ENCODE measurements at places on chromosomes 13 and 19.

GRCh38 chr13:75641026-75641425, 4.9 kb downstream of the LMO7 start:
- no peak for DNase-seq

GRCh38 chr19:8494158-8494557, 8.3 kb downstream of the PRAM1 start:
- peak; percentile 91 for DNase-seq

GRCh38 chr13:113552079-113552478, 32.5 kb upstream of the TFDP1 start:
- DNase-seq, result no peak

- DNase-seq, result peak; percentile 75
Measured at GRCh38 chr13:60395971-60396782, 843 bp upstream of the TDRD3 start.

GRCh38 chr19:31880283-31880682, 465.1 kb upstream of the ZNF507 start:
- DNase-seq, result no peak

DNA sequence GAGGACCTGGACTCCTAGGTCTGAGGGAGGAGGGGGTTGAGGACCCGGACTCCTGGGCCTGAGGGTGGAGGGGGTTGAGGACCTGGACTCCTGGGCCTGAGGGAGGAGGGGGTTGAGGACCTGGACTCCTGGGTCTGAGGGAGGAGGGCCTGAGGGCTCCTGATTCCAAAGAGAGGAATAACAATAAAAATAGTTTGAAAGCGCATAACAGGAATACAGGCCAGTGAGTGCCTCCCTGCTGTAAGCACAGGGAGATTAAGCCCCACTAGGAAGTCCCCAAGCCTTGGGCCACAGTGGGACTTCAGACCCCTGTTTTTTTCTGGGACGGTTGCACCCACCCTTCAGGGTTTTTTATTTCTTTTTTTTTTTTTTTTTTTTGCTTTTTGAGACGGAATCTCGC, 1.2 kb upstream of the SBK2 start:
- no peak for DNase-seq

DNA sequence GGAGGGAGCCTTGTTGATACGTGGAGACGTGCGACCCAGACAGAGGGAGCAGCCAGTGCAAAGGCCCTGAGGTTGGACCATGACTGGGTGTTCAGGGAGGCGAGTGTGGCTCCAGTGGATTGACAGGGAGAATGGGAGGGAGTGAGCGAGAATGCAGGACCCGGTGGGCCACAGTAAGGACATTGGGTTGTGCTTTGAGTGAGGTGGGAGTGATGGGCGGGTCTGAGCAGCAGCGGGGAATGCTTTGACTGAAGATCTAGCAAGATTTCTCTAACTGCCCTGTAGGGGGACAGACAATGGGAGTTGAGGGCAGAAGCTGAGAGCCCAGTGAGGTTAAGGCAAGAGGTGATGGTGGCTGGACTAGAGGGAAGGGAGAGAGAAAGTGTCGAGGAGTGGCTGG, 7.7 kb upstream of the NANOS2 start:
- DNase-seq, result no peak

GRCh38 chr13:21230516-21230915, 54.1 kb downstream of the MRPL57 start:
- no peak for DNase-seq

DNA sequence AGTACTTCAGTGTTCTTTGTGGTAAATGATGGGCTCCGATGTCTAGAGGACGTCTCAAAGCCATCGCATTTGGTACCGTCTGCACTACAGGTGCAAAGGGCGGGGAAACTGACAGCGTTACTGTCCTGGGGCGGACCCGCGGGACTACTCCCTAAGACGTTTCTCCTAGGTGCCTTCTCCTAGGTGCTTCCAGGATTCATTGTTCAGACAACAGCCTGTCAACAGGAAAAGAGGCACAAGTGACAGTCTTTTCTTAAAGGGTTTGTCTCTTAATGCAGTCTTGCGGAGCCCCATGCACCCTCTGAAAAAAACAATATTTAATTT, 1.4 kb downstream of the SERTM1 start:
- no peak for DNase-seq

DNA sequence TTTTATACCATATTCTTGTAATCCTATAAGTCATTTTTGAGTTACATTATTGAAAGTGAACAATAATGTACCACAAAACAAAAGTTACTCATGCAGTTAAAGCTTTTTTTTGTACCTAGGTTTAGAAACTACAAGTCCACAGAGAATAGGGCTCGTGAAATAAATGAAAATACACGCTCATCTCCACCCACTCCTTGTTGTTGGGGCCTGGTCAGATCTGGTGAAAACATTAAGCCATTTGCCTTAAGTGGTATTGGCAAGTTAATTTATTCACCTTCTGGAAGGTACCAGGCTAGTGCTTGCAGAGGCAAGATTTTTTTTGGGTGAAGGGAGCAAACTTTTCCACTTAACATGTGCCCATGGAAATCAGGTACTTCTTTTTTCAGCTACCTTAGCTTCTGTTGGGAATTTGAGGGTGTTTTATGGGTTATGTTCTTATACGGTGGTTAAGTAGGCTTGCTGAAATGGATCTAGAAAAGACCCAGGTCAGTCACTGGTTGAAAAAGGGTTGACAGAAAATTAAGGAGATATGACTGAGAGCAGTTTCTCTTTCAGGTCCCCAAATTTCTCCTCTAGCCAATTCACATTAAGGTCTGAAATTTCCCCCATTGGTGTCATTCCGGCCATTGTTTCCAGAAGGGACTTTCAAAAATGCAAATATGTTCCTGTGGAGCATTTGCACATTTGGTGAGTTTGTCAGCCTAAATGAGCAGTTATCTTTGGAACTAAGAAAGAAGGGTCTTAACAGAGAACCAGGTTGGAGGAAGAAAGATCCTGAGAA, 143.3 kb downstream of the KCNRG start:
- no peak for DNase-seq

GRCh38 chr13:110257408-110257807, 49.5 kb downstream of the COL4A1 start:
- DNase-seq, result no peak

DNA sequence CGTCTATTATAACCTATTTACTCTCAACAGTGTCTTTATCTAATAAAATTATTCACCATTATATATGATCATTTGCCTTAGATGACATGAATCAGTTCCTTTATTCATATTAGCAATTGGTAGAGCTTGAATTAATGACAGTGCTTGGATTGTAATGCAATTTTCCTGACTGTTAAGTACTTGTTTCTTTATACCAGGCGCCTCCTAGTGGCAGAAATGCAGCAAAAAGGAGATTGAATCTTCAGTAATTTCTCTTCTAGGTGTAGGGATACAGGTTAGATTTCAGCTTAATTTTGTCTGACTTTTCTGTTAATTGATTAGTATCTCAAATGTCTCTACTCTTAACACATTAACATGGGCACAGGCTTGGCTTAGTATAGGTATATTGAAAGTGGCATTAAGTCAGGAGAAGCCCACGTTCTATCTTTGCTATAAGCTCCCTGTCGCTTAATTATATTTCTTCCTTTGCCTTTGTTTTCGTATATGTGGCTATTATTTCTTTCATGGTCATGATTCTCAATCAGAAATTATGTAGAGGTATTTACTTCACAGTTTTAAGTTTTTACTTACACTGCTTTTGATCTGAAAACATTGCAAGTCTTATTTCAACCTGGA, 9.1 kb upstream of the LHFPL6 start:
- DNase-seq, result peak; percentile 64

- no peak for DNase-seq
Measured at GRCh38 chr13:49620170-49620621, 8.1 kb upstream of the ARL11 start.

DNA sequence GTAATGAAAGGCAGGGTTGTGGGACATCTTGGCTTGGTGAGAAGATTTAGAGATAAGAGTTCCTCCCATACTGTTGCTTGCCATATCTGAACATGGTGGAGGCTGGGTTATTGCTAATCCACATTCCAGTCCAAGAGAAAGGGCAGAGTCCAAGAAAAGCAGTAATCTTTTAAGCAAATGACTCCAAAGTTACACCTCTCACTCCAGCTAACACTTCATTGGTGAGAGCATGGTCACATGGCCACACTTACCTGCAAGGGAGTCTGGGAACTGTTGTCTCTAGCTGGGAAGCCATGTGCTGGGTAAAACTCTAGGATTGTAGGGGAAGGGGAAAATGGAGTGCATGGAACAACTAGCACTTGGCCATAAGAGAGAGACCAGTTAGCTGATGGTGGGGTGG, 5.6 kb downstream of the C19orf81 start:
- no peak for DNase-seq

DNA sequence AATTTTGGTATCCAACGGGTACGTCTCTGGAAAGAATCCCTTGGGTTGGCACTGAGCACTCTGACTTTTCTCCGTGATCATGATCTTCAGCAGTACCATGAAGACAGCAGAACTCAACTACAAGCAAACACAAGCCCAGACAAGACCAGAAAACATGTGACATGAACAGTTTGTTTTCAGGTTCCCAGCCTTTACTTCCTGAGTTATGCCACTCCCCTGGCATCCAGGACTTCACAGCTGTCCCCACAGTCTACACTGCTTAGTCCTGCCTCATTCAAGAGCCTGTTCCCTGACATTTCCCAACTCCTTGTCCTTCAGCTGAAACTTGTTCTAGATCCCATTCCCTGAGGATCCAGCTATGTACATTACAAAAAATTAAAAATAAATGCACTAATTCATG, 4.9 kb upstream of the N4BP2L1 start:
- no peak for DNase-seq

- peak; percentile 26 for DNase-seq
Measured at GRCh38 chr13:43879755-43880181, at the start of gene LACC1. TSS of gene LACC1 (plus strand) at chr13:43879904. CDS start at chr13:43880986, 1,082 bp downstream.

DNA sequence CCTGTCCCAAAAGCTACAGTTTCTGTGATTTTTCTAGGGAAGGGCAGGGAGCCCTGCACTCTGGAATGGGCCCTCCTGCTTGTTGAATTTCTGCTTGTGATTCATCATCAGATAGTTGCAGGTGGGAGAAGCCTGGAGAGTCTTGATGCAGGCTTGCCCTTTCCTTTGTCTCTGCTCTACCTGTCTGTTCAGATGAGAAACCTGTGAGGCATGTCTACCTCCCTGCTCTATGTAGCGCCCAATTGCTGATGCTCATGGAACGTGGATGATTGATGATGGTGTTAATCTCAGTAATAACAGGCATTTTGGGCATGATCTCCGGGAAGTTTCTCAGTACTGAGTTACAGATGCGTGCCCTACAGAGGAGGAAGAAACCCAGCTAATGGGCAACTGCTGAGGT, 10.9 kb upstream of the CBY2 start:
- no peak for DNase-seq

GRCh38 chr19:7710616-7711015, 8.7 kb upstream of the FCER2 start:
- peak; percentile 28 for DNase-seq

DNA sequence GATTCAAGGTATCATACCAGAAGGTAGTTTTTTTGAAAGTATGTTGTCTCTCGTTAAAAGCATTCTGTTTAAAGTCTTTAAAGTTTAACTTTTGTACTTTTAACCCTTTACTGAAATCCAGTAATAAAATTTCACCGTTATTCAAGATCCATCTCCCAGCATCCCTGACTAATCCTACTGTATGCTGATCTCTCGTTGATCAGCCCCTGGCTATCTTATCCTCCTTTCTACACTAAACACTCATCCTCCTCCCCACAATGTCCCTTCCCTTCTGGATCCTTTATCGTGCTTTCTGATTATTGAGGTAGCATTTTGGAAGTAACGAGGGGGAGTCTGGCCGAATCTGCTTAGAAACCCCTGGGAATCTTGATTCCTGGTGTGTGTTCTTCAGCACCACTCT, 1.3 kb downstream of the TPP2 start:
- no peak for DNase-seq

Data from HL-60 (cell line).